Stomach (tissue), 19 donors: ENCODE measurements at places on chromosomes 1 and 21.

DNA sequence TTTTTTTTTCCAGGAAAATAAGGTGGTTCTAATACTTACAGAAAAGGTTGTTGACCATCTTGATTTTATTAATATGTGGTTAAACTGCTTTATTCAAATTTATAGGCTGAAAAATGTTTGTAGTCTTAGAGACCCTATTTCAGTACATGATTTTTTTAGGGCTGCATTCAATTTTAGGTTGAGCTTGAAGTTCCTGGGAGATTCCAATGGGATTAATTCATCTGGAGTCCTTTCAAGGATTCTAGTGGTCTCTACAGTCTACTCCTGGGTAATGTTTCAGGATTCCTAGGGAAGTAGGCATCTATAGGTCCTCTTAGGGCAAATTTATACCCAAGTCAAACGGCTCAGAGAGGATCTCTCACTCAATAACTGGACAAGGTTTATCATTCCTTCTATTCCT, 126.7 kb downstream of the HMCN1 start:
- DNase-seq: no peak

DNA sequence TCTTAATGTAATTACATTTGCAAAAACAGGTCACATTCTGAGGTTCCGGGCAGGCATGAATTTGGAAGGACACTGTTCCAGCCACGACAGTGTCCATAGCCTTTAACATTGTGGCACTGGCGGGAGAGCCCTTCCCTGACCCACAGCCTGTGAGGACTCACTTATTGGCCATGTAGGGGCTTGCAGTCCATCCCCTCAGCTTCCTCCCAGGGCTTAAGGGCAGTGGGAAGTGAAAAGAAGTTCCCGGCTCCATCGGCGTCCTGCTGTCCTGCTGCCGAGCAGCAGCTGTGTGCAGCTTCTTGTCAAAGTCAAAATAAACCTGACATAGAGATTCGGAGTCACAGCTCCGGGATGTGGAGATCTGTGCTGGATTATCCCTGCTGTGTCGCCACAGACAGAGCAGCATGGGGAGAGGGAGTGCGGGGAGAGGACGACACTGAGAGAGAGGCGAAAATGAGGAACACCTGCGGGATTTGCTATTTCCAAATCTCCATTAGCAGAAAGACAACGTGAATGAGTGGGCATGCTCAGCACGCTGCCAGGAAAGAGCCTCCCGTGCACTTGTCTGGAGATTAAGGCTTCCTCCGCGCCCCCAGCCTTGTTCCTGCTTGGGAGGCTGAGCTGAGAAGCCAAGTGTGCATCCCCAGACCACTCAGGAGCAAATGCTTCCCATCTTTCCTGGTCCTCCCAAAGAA, 260.3 kb downstream of the ASTN1 start:
- no peak for DNase-seq

GRCh38 chr21:45279446-45280177, 8.1 kb downstream of the POFUT2 start:
- no peak for DNase-seq

- DNase-seq: no peak
Observed at GRCh38 chr21:36291509-36291908, 28.5 kb upstream of the MORC3 start.

- DNase-seq: no peak
Observed at GRCh38 chr1:212668477-212668876, 31.2 kb downstream of the BATF3 start.

DNA sequence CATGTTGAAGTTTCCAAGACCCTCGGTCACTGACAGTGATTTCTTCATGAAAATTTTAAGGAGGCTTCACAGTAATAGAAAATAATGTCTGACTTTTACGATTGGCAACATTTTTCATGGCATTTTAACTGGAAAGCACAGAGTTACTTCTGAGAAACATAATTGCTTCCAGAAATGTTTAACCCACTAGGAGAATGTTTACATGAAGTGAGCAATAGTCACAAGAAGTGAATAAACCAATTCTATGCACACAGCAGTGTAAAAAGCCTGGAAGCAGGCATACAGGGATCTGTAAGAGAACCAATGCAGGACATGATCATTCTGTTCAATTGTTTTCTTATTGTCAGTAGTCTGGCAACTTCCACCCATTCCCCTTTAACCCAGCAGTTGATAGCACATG, 316.2 kb upstream of the CXADR start:
- DNase-seq: no peak
